ENCODE measurements at places on chromosomes 2 and 18. TPM values are rescaled to one million over a fixed set of nuclear protein-coding genes. Genes with fewer than 3 reads are reported as not detected.

The OR6B2 gene
- not detected for polyA plus RNA-seq

The CD302 gene
- 58.2 TPM for polyA plus RNA-seq

GRCh38 chr2:29703336-29703735 lies 218.1 kb downstream of the ALK start:
- no peak for DNase-seq

DNA sequence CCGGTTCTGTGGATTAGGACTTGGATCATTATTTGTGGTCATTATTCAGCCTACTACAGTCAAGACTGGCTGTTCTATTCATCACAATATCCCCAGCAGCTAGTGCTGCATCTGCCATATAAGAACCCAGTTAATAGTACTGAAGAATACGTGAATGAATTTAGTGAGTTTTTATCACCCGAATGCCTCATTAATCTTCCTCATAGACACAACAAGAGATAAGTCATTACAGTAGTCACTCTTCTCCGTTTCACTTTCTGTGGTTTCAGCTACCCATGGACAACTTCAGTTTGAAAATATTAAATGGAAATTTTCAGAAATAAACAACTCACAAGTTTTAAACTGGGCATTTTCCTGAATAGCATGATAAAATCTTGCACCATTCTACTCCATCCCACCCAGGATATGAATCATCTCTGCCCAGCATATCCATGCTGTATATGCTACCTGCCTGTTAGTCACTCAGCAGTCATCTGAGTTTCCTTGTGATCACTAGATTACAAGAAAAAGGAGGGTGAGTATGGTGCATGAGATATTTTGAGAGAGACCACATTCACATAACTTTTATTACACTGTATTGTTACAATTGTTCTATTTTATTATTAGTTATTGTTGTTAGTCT lies 363.7 kb upstream of the CHAC2 start:
- DNase-seq = no peak

DNA sequence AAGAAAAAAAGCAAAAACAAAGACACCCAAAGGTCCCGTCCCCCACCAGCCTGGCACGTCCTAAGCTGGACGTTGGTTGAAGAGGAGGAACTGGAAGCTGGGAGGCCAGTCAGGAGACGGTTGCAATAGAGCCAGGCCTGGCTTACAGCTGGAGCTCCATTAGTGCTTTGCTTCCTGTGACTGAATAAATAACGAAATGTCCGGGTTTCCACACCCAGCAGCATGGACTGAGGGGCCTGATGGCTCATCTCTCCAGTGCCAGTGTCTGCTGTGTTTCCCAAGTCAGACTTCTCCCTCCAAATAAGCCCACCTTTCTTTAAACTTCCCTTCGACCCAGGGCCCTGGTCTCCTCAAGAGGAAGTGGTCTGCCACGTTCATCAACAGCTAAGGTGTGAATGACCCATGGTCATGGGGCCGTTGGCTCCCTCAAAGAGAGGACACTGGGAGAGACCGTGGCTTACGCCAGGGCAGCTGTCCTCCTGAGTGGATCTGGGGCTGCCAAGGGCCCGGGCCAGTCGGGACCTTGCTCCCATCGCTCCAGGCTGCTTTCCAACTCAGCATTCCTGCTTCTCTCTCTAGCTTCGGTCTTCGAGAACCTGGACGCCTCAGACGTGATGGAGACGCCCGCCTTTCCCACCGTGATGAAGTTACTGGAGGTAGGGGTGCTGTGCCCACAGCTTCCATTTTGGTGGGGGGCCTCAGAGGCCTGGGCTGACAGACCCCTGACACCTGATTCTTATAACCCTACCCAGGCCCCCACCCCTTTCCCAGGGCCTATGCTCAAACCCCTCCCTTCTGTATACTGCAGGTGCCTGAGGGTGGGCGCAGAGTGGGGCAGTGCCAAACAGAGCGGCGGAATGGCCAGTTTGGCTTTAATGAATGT lies 44.9 kb downstream of the MYO7B start:
- DNase-seq = no peak

DNA sequence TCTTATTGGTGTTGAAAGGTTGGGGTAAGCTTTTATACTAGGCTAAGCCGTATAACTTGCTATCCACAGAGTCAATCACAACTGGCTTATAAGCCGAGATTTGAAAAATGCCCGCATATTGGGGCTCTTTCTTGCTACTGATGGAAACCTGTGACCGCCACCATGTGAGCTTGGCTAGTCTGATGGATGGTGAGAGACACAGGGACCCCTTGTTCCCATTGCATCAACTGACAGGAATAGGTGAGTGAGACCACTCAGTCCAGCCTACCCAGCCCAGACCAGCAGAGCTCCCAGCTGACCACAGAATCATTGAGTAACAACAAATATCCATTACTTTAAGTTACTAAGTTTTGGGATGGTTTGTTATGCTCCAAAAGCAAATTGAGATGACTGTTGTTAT lies 676.4 kb upstream of the HS6ST1 start:
- DNase-seq = no peak

GRCh38 chr2:239787538-239788050 lies 237.5 kb downstream of the NDUFA10 start:
- DNase-seq = no peak

GRCh38 chr2:124382067-124382618 lies 357.1 kb downstream of the CNTNAP5 start:
- no peak for DNase-seq

DNA sequence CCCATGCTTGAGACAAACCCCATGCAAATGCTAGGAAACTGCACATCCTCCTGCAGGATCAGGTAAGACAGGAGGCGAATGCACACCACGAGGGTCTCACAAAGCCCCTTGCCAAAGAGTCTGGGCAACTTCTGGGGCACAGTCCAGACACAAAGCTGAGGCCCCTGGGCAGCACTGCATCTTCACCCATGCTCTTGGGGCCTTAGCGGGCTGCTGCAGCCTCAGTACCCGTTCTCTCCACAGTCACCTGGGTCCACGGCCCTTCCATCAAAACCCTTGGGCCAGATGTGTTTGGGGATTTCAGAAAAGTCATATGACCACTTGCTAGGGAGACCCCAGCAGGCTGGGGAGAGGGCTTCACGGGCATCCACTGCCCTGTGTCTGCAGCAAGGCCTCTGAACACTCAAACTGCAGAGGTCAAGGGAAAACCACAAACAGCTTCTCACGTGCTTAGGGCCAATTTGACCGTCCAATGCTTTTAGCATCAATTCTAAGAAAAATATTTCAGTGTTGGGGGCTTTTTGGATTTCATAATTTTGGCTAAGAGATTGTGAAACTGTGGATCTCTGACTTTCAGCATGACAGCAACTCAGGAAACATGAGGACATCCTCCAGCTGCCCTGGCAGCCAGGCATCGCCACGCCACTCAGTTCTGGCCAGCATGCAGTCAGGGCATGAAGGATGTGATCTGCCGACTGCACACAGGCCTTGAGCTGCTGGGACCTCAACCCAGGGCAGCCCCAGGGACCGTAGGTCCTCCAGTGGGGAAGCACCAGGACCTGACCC lies 20.0 kb downstream of the PASK start:
- no peak for DNase-seq

Data from urinary bladder (tissue), 4 donors.